SK-N-SH treated with all-trans-retinoic acid at 6 μM for 48 hours (cell line): ENCODE measurements at places on chromosomes 11 and 22.

DNA sequence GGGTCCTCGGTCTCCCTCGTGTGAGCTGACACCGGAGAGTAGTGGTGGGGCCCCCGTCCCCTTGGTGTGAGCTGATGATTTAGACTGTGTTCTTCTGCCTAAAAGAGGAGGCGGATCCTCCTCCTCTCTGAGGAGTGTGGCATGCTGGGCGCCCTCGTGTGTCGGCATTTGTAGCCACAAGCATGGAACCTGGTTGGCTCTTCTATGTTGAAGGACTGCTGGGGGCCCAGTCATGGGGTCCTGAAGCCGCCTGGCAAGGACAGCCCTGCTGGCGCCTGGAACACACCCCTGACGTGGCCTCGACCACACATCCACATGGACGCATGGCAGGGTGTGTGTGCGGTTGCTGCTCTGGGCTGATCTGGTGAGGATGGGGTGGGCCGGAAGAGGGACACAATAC, 50.2 kb downstream of the AP2A2 start:
- ATAC-seq = peak; percentile 74

DNA sequence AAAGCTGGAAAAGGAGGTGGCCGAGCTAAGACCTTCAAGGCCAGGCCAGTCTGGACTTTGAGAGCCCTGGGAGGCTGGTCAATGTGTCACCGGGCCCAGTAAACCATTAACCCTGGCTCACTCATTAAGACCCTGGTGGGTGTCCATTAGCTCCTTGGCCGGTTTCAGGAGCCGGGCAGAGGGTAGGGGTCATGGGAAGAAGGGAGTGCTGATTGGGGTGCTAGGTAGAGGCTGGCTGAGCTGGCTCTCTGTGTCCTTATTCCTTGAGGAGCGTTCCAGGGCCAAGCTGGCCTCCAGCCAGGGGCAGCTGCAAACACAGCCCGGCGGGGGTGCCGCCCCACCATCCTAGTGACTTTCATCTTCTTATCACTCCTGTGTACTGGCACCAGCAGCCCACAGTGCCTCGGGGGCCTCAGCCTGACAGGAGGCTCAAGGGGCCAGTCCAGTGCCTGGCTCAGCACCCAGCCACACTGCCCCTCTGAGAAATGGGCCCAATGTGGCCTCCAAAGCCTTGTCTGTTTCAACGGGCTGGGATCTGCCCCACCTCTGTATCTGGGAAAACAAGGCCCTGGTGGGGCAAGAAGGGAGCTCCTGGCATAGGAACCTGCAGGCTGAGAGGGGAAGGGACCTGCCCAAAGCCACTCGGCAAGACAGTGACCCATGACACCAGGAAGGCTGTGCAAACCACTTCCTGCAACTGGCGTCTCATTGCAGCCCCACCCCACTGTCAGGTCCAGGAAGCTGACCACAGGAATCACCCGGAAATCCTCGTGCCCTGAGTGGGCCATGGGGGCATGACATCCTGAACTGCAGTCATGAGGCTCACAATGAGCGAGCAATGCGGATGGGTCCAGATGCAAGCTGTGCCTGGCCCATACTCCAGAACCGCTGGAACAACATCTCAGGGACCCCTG, 15.1 kb upstream of the RGL4 start:
- ATAC-seq = no peak

DNA sequence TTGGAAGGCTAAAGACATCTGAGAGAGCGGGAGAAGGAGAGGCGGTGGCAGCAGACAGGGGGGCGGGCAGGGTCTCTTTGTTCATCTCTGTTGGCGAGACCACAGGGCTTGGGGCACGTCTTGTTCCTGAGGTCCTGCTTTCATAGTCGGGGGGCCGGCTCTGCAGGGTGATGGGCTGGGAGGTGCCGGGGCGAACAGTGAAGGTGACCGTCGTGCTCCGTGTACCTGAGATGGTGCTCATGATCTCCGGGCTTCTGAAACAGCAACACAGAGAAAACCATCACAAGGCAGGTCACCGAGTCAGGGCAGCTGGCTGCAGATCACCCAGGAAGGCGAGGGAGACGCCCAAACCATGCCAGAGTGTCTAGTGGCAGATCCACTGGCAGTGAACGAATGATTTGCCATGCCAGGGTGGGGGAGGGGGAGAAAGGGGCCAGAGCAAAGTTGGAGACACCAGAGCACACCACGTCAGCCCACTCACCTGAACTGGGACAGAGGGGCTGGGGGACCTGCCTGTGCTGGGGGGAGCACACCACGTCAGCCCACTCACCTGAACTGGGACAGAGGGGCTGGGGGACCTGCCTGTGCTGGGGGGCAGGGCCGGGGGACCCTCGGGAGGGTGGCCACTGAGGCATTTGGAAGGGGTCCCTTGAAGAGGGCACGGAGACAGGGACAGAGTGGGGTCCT, 75.0 kb downstream of the CTTN start:
- ATAC-seq = no peak

GRCh38 chr11:5232821-5233220, 1.5 kb downstream of the HBD start:
- ATAC-seq = no peak

- no peak for ATAC-seq
These were observed 39.7 kb downstream of the ACAT1 start for GRCh38 chr11:108160970-108161566.

DNA sequence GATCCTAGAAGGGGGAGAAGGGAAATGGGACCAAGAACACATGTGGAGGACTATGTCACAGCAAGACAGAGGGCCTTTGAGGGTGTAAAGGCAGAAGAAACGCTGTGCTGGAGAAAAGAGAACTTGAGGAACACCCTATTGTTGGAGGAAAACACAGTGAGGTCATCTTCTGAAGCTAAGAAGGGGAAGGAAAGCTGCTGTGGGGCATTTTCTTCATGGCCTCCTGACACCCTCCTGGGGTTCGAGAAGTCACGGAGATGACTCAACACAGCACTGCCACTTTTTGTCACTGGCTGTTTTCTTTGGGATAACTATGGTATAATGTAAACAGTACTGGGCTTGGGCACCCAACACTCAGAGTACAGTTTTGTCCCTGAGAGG, 492.6 kb upstream of the CADM1 start:
- ATAC-seq = no peak
